ENCODE measurements at places on chromosomes 2 and 18.

GRCh38 chr2:72744049-72744448 lies 81.8 kb downstream of the EXOC6B start:
- no peak for DNase-seq

DNA sequence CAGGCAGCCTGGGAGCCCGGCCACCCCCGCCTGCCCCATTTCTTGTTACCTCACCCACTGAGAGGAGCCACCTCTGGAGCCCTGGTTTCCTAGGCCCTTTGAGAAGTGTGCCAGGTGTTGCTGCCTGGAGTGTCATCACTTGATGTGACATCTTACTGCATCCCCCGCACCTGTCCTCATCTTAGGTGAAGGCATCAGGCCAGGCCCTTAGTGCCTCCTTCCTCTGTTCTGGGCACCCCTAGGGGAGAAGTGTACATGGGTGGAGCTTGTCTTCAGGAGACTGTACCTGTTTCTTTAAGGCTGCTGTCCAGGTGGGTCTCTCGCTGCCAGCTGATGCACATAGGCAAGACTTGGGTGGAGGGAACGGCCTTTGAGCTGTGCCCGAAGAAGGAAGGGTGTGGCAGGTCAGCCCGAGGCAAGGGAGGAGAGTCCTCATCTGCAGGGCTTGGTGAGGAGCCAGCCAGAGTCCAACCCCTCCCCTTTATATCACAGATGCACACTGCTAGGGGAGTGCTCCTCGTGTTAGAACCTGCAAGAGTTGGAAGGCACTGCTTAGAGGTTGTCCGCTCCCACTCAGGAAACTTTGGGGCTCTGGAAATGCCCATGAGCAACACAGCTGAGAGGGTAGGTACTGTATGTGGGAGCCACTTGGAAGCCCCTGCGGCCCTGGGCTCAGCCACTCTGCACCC lies 45.9 kb downstream of the NCK2 start:
- no peak for DNase-seq

GRCh38 chr2:155972916-155973315 lies 359.6 kb downstream of the NR4A2 start:
- no peak for DNase-seq

DNA sequence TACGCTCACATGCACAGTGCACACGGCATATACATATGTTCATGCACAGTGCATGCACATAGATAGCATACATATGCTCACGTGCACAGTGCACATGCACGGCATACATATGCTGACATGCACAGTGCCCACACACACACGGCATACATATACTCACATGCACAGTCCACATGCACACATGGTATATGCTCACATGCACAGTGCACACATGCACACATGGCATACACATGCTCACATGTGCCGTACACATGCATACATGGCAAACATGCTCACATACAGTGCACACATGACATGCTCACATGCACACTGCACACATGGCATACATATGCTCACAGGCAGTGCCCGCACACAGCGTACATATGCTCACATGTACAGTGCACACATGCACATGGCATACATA lies 97.7 kb upstream of the CTDP1 start:
- DNase-seq, result no peak

DNA sequence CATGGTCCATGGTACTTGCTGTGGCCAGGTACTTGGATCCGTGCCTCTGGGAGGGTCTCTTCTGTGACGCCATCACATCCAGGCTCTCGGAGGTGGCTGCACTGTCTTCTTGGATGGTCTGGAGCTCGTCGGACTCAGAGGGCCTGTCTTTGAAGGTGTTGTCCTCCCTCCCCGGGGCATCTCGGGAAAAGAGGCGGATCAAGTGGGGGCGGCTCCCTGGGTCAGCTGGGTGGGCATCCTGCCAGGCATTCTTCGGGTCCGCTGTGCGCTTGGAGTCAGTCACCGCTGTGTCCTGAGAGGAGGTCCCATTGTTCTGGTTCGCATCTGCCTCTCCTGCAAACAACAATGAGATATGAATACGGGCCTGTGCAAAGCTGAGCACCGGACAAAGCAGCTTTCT lies 115.6 kb downstream of the MBP start:
- no peak for DNase-seq

DNA sequence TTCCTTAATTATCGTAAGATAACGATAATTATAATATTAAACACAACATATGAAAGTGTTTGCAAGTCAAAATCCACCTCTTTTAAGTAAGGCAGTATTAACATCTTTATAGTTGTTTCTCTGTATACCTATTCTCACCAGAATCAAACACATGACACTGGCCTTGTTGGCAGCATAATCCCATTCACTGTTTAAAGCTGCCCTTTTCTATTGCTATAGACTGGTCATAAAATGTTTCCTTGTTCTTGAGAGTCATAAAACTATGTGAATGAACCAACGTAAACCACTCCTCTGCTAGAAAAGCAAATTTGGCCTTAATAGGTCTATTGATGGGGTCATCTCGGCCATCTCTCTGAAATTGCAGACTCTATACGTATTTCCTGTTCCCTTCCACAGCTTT lies 293.1 kb downstream of the SLC8A1 start:
- no peak for DNase-seq

GRCh38 chr2:112972423-112973086 lies 5.3 kb upstream of the IL36G start:
- no peak for DNase-seq

- DNase-seq, result no peak
Measured at GRCh38 chr2:238600506-238601432, 174.0 kb downstream of the ASB1 start.

- DNase-seq, result no peak
Measured at GRCh38 chr18:8283891-8284585, 325.2 kb upstream of the RAB12 start.
